ENCODE measurements at places on chromosomes 2 and 18.

DNA sequence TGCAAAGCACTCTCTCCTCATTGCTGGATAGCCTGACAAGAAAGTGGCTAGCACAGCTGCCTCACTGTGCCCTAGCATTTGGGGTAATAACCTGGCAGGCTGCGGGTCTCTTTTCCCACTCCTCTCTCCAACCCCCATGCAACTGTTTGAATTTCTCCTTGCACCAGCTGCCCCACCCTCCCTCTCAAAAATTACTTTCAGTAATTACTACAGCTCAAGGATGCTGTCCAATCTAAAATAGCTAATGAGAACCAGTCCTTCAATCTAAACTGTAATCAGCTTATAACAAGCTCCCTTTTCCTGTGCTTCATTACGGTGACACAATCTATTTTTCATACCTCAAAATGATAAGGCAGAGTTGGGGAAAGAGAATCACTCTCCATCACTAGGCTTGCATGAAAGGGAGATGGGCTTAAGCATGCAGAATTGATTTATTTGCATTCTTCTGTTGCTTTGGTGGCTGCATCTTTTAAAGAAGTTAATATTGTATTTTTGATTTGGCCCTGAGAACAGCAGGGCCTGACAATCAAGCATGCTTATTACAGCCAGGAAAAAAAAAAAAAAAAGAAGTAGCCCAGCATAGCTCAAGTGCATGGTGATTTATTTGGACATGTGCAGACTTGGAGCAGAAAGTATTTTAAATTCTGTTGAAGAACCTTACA is 881.8 kb downstream of the SLC4A3 start:
- DNase-seq = no peak

GRCh38 chr2:73253901-73254300 is 19.8 kb downstream of the CCT7 start:
- DNase-seq = no peak

- peak; percentile 4 for DNase-seq
Measured at GRCh38 chr18:63741769-63742168, 33.4 kb upstream of the SERPINB7 start.

- DNase-seq = no peak
Measured at GRCh38 chr2:174617120-174617519, 19.5 kb upstream of the WIPF1 start.

GRCh38 chr2:1645761-1646476 is 98.4 kb downstream of the PXDN start:
- DNase-seq = no peak

DNA sequence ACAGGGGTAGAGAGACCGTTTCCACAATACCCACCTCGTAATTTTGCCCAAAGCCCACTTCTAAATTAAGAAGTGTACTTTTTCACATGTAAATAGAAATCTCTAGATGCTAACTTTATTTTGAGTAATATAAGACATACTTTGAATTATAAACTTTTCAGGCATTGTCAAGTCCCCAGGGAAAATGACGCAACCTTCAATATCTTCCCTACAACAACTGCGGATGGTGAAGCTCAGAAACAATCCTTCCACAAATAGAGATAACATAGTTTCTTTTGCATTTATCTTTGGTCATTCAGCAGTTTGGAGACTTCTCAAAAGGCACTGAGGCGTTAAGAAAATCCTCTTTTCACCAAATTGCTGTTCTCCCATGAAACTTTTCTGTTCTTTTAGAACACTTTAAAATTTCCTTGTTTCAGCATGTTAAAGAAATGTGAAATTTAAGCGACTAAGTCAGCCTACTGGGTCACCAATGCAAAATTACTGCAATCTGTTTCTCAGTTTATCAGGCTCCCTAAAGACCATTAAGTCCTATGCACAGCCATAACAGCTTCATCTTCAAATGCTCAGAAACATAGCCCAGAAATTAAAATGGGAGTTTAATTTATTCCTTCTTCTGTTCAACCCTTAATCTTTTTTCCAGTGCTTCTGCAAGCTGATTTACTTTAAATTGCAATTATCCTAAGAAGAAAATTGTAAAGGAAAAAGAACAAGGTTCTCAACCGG is 118.3 kb upstream of the DNAJC10 start:
- DNase-seq = no peak

DNA sequence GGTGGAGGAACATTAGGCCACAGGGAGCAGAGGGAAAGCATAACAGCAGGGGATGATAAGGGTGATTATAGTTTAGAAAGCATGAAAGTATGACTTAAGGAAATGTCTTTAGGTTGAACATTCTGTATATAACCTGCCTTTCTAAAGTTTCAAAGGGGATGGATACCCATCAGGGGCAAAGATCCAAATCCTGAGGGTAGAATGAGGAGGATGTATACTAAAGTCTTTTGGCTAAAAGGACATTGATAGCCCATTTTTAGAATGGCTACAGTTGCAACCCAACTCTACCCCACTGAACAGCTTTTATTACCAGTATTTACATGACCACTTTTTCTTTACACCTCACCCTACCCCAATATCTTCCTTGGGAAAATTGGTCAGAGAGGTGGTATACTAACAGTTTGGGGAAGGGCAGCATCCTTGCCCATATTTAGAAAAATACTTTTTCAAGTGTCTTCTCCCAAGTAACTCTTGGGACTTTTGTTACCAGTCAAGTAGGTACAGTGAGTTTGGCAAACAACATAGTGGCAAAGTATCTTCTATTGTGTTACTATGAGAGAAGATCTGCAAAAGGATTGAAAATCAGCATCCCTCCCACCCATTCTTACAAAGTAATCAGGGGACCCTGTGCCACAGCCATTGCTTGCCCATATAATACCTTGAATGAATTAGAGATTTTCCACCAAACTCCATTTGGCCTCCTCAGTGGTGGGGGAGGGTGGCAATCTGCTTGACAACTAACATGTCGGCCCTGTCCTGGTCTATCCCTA is 8.3 kb downstream of the MAT2A start:
- DNase-seq = no peak

GRCh38 chr2:128286011-128286721 is 32.5 kb downstream of the HS6ST1 start:
- DNase-seq = no peak

DNA sequence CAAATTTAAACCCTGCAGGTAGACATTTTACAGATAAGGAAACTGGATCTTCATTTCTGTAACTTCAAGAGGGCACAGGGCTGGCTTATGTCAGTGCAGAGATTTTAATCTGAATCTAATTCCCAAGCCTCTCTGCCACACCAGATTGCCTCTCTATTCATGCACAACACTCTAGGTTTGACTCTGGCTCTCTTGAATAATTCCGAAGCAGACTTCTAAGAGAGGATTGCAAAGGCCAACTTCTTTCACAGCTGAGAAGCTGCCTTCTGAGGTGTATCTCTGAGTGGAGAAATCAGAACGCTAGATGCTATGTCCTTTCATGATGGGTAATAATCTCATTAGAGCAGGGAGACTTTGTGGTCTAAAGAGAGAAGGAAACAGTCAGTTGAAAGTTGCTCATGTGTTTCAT is 20.1 kb upstream of the MGAT5 start:
- DNase-seq = no peak

- no peak for DNase-seq
Measured at GRCh38 chr2:101328474-101329007, 20.0 kb upstream of the RNF149 start.

DNA sequence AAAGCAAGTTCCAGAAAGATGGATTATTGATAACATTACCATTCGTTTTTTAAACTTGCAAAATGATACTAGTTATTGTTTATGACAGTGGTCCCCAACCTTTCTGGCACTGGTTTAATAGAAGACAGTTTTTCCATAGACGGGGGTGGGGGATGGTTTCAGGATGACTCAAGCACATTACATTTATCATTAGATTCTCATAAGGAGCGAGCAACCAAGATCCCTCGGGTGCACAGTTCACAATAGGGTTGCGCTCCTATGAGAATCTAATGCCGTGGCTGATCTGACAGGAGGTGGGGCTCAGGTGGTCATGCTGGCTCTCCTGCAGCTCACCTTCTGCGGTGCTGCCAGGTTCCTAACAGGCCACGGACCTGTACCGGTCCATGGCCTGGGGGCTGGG is 86.2 kb downstream of the BCL2 start:
- DNase-seq = no peak

GRCh38 chr2:69585855-69586555 is 57.5 kb downstream of the AAK1 start:
- peak; percentile 61 for DNase-seq

DNA sequence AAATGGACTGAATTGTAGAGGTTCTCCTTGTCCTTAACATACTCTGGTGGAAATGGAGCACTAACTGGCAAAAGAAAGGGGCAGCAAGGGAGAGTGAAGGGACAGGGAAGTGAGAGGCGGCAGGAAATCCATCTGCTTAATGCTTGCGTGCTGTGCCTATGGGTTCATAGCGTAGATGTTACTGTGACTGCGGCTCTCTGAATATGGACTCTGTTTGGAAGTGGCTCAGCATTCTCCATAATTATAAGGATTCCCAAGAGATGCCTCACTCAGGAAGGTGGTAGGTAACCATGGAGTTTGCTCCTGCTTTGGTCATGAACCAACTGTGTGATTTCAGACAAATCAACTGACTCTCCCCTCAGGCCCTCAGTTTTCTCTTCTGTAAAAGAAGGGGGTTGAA is 50.0 kb downstream of the MYO3B start:
- no peak for DNase-seq

GRCh38 chr2:56167616-56168562 is 15.9 kb upstream of the CCDC85A start:
- no peak for DNase-seq

- DNase-seq = no peak
Measured at GRCh38 chr2:188870289-188870688, 103.9 kb upstream of the COL3A1 start.

DNA sequence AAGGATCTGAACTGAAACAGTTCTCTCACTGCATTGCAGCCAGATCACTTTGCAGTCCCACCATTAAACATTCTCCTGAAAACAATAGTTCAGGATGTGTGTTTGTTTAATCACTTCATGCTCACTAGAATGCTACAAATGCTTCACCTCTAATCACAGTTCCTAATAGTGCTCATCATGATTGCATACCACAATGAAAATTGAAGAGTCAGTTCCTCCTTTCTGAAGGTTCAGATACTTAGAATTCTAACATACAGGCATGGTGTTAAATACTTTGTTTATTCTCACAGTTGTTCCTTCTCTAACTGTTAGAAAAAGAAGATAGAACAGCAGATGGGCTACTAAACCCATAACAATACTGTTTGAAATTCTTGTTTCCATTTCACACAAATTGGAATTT is 622.3 kb upstream of the ACVR2A start:
- no peak for DNase-seq

GRCh38 chr18:74702950-74703349 is 105.3 kb downstream of the ZNF407 start:
- DNase-seq = no peak

GRCh38 chr18:56148373-56148772 is 490.0 kb downstream of the TXNL1 start:
- DNase-seq = no peak

GRCh38 chr18:42742969-42743368 is 372.5 kb downstream of the RIT2 start:
- peak; percentile 4 for DNase-seq

GRCh38 chr2:239880396-239880795 is 144.7 kb downstream of the NDUFA10 start:
- no peak for DNase-seq

GRCh38 chr2:222835143-222835822 is 25.6 kb upstream of the ACSL3 start:
- peak; percentile 24 for DNase-seq

- DNase-seq = no peak
Measured at GRCh38 chr18:28682912-28683311, 506.0 kb upstream of the CDH2 start.

DNA sequence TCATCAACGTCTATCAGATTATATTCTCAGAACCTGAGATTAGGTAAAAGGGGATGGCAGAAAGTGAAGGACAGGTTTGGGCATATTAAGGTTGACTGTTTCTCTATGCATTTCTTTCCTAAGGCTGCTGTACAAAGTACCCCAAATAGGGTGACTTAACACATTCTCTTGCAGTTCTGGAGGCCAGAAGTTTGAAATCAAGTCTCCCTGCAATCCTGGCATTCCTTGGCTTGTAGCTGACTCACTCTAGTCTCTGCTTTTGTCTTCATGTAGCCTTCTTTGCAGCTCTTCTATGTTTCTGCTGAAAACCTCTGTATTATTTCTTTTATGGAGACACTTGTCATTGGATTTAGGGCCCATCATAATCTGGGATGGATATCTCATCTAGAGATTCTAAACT is 364.3 kb downstream of the PLCL1 start:
- no peak for DNase-seq

- DNase-seq = no peak
Measured at GRCh38 chr18:66395671-66396218, 208.1 kb downstream of the CDH19 start.

GRCh38 chr2:170531876-170532275 is 183.3 kb upstream of the SP5 start:
- DNase-seq = no peak
